ENCODE measurements at places on chromosomes 12 and 14.

DNA sequence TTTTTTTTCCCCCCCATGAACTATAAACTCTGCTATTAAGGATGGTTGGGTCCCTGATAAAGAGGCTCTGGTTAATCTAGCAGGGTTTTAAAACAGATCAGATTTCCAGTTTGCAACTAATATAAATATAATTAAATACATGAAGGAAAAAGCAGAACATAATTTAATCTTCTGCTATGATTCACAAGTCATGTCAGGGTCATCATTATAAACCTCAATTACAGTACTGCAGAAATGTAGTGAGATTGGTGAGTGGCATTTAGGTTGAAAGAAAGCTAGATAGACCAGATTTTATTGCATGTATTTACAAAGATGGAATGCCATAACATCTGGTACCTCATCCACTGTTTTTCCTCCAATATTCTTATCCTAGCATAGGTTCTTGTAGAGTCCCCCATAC, 14.5 kb upstream of the RASSF8 start:
- no peak for DNase-seq

DNA sequence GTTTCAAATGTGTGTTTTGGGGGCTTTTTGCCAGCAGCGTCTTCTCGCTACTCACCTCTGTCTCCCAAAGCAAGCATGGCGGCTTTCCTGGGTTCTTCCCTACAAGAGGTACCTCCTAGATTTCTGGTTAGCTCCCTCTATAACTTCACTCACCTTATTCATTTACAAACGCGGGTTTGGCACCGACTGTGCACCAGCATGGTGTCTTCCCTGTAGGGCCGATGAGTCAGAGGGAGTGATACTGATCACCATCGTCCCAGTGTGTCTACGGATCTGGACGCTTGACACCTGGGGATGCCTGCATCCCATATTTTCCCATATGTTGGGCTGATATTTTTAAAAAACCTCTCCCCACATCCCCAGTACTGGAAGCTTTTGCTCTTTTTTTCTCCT, 8.0 kb upstream of the SERPINA12 start:
- DNase-seq = no peak

DNA sequence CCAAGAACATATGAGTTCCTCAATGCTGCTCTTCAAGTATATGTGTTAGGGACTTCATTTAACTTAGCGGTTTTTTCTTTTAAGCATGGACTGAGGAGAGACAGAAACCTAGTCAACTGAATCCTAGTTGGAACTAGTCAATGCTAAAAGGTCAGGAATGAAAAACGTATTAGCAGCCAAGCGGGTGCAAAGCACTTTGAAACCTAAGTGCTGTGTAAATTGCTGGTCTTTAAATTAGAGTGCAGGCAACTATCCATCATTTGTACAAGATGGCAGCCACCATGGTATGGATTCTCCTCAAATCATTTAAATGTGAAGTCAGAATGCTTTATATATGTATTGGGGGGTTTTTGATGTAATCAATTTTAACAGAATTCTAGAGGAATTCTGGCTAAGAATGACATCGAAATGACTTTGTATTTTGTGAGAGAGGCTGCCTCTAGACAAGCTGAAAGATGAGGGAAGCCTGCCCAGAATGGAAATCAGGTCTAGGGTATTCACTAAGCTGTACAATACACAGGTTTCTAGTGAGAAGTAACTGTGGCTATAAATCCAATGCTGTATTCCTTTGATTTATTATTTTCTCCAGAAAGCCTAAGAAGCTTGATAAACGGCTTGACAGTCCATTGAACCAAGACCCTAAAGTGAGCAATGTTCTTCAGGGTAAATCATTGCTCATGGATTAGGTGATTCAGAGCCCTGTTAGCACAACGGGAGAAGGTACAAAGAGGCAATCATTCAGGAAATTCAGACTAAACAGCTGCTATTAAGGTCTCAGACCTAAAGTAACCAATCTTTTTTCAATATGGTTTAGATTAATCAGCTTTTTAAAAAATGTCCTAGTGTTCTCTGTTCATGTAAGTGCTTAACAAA, 198.8 kb downstream of the ANO2 start:
- no peak for DNase-seq

- DNase-seq = no peak
Observed at GRCh38 chr12:93723568-93723930, 46.4 kb downstream of the CRADD start.

DNA sequence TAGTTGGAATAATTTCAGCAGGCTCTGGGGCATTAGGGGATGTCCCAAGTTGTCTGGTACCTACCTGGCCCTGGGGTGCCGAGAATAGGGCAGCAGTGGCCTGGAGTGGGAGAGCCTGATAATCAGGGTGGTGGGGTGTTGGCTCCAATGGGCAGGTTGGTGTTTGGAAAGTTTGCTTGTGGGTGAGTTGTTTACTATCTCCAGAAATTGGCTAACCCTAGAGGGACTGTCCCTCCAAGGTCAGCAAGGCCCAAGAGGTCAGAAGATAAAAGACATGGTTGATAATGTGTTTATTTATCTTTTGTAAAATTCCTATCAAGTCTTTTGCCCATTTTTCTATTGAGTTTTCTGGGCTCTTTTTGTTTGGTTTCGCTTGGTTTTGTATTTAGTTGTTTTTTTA, 105.1 kb downstream of the KICS2 start:
- DNase-seq = no peak

GRCh38 chr12:13342971-13343370, 146.4 kb downstream of the EMP1 start:
- no peak for DNase-seq

DNA sequence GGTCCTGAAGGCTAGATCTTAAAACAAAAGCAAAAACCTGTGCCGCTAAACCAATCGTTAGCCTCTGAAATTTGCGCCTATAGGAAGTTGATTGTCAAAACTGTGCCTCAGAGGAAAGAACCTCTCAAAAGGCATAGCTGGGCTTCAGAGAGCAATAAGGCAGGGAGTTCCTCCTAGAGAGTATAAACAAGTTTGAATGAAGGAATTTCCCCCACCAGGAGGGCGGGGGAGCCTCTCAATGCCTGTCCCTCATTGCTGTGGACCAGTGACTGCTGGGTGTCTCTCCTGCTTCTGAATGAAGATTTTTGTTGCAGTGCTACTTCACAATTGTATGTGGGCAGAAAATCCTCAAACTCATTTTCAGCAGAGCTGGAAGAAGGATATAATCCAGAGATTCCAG, 88.6 kb downstream of the KCNK10 start:
- no peak for DNase-seq

DNA sequence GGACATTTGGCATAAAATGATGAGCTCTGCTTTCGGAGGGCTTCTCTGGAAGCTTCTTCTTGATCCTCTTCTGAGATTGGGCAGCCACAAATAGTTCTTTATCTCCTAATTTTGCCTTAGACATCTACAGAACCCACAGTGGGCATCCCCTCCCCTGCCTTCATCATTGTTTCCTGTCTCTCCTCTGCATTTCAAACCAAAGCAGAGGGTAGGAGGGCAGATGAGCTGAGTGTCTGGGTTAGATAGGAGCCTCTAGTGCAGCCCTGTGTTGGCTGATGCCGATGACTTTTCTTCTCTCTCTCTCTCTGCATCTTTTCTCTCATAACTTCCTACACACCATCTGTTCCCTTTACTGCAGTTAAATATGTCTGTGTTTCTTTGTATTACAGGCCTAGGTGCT, 8.5 kb upstream of the IL26 start:
- no peak for DNase-seq

DNA sequence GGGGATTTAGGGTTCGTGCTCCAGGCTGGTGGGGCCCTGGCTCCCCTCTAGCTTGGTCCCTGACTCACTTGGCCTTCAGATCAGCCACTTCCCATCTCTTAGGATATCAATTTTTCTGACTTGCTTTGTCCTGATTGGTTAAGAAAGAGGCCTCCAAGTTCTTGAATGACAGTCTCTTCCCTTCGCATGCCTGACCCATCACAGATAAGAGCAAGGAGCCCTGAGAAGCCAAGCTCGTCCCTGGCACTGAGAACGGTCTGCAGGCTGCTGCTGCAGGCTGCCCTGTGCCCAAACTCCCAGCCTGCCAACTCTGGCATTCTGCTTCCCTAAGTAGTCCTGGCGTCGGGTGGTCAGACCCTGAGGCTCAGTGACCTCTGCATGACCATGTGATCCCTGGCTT, 794 bp upstream of the LRTM2 start:
- DNase-seq = no peak

GRCh38 chr14:57889245-57889644, 23.4 kb upstream of the SLC35F4 start:
- no peak for DNase-seq

- DNase-seq = no peak
Observed at GRCh38 chr14:76781648-76782051, 20.4 kb downstream of the VASH1 start.

- DNase-seq = no peak
Observed at GRCh38 chr14:65096323-65097089, 5.8 kb downstream of the MAX start.

DNA sequence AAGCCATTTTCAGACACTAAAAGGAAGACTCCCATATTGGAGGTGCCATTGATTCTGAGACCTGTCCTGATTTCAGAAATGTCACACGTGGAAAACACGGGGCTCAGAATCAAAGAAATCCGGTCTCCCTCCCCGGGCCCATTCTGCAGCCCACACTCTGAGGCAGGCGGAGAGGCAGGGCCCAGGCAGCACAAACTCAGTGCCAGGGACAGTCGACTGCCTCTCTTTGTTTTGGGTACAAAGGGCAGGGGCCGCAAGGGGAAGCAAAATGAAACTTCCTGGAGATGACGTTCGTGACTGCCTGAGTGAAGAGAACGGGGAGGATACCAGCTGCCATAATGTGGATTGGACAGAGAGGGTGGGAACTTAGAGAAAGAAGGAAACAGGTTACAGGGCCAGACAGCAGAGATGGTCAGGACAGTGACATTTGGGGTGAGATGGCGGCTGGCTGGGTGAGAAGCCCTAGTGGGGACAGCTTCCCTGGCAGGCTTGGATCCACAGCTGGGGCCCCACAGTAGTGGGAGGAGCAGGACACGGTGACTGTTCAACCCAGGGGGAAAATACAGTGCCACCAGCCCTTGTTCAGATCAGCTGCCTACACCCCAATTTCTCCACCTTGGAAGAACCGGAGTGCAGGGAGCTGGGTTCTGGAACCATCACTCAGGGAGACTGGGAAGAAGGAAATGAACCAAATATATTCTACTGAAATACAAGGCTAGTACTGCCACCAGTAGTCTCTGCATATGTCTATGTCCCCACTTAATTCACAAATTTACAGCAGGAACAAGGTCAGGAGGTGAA, 8.1 kb downstream of the GAPDH start:
- no peak for DNase-seq

GRCh38 chr12:132812631-132813305, 15.9 kb downstream of the GOLGA3 start:
- DNase-seq = no peak

- DNase-seq = no peak
Observed at GRCh38 chr12:95411057-95411456, 62.9 kb upstream of the METAP2 start.

- no peak for DNase-seq
Observed at GRCh38 chr12:52771088-52771487, 6.1 kb downstream of the KRT76 start.

DNA sequence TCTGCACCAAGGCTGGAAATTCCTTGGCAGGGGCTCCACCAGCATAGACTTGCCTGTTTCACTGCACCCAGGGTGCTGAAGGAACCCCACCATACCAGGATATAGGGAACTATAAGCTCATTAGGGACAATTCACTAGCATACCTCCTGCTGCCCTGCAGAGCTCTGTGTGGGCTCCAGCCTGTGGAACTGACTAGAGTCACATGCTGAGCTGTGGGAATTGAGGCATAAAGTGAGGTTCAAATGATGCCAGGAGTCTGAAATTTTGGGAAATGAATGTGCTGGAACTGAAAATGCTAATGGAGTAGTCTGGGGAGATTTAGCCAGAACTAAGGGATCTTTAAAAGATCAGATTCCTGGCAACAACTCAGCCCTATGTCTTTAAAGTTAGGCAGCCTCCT, 7.3 kb upstream of the EMP1 start:
- DNase-seq = no peak

DNA sequence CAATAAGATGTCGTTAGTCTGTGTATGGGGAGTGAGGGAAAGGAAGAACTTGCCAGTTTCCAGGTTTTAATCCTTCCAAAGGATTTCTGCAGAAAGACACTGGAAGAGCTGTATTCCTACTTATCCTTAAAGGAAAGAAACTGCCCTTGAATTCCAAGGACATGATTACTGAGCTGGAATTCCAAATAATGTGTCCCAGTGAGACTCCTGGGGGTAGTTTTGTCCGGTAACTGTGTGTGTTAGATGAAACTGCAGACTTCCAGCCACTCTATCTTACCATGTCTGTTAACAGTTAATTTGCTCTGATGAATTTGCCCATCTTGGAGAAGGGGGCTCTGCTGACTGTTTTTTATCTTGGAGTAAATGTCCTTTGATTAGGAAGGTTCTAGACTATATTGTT, 33.0 kb downstream of the CKB start:
- no peak for DNase-seq

DNA sequence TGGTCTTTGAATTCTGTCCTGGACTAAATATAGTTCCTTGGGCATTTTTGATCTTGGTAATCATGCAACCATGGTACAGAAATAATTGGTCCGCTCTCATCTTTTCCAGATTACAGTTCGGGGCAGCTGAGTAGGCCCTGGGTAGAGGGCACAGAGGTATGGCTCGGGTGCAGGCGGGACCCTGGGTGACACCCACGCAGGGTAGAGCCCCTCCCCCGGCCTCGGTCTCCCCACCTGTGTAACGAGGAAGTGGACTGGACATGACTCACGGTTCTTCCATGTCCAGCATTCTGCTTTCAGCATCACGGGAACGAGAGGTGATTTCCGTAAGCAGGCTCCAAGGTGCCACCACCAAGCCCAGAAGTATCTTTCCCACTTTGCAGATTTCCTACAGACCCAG, 91.0 kb upstream of the DIO3 start:
- no peak for DNase-seq

GRCh38 chr14:98154254-98154653, 1117.7 kb downstream of the BCL11B start:
- no peak for DNase-seq

- peak; percentile 26 for DNase-seq
Observed at GRCh38 chr12:100733817-100734593, 60.6 kb upstream of the ANO4 start.

GRCh38 chr12:82880442-82880901, 193.8 kb downstream of the TMTC2 start:
- DNase-seq = peak; percentile 50

DNA sequence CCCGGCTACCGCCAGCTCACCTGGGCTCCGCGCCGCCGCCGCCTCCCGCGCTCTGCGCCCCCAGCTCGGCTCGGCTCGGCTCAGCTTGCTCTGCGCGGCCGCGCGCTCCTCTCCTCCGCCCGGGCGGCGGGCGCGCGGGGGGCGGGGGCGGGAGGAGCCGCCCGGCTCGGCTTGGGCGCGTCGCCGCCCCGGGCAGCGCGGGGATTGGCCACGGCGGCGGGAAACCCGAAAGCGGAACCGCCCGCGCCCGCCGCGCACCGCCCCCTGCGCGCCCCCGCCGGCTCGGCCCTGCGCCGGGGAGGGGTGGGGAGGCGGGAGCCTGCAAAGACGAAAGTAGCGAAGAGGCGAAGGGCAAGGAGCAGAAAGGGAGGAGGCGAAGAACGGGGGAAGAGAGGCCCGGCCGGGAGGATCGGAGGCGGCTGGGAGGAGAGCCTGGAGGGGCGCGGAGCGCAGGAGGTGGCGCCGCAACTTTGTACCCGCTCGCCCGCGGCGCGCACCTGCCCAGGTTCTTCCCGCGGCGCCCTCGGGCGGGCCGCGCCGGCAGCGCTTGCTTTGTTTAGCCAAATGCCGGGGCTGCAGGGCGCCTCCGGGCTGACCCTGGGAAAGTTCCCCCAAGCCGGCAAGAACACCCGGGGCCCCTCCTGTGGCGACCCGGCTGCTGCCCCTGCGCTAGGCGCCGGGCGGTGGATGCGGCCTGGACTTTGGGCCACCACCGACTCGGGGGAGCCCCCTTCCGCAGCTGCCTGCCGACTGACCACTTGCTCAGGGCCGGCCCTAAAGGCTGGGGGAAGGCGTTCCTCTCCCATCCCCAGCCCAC, at the start of gene CAMKK2:
Gene CAMKK2, minus strand, starts transcription at position 92 of the 817 bp plus-strand sequence. CDS start 22,183 bp downstream, outside the sequence.
- no peak for DNase-seq
